ENCODE measurements at places on chromosomes 12 and 14.

DNA sequence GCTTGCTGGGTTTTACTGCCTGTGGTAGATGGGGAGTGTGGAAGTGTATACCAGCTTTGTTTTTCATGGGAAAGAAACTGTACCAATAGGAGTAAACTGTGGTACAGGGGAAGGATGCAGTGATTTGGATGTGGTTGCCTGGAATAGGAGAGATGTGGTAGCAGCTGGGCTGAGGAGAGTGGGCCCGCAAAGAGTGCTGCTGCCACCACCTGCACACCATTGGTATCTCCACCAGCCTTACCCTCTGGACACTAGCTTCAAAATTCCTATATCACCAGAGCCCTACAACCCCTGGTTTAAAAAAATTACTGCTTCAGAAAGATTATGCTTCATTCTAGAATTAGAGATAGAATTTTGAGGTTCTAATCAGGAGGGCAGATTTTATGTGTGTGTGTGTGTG is 53.6 kb downstream of the AKAP6 start:
- no peak for DNase-seq

DNA sequence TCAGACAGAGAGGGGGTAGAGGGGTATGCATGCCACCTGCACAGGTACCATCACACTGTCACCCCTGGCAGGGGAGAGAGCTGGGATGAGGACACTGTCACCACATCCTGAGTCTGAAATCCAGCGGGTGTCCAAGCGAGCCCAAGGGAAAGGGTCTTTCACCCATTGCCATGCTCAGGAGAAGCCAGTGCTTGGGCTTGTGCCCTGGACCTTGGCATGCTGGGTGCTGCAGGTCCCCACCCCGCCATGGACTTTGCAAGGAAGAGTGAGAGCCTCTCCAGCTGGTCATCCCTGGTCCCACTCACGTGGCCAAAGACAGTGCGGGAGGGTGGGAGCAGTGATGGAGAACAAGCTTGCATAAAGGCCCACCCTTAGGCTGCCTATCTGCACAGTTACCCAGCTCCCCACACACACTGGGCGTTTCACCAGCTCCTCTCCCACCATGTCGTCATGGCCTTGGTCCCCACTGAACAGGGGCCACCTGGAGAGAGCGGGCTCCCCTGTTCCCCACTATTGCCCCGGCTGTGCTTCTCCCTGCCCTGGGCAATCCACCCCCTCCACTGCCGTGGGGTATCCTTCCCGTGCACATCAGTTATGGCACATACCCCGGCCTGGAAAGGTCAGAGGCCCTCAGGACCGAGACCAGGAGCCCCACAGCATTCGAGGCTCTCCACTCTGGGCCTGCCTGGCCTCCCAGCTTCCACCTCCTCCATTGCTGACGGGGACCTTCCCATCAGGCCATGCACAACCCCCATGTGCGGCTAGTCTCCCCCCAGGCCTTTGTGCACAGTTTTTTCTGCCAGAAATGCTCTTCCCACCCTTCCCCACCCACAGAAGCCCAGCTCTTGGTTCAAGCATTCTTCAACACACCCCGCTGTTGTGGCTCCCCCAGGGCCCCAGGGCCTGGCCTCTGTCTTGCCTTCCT is 58.6 kb upstream of the BCL11B start:
- DNase-seq: no peak

DNA sequence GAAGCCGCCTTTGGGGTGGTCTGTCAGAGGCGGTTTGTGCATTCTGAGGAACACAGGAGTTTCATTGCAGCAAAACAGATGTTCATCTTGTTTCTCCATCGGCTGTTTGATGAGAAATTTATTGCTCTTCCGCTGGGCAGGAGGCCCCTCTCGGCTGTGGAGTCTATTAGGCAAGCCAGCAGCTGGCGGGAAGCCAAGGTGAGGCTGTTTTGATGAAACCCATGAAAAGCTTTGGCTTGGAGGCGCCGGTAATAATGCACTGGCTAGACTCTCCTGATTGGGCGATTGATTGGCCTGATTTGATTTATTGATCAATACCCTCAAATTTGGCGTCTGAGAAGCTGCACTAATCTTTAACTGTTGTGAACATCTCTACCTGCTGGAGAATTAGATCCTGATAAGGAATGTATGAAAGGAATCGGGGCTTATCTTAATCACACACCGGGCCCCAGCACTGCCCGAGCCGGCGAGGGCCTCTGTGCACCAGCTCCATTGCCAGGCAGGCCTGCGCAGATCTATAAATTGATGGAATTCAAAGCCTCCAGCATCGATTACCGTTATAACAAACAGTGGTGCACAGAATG is 187.7 kb downstream of the PHETA1 start:
- peak; percentile 78 for DNase-seq

DNA sequence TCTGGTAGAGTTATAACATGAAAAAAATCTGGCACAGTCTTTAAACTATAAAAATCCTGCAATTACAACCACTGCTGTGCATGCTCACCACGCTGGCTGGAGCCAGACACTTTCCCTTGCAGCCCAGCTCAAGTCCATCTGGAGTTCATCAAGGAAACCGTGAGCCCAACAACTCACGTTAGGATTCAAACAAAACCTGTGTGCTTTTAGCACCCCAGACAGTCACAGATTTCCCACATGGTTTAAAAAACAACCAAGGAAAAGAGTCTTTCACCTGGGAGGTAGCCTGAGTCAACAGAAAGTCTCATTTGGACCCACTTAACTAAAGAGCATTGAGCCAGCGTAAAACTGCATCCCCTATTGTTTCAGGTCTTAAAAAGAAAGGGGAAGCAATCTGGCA is 4.7 kb downstream of the LRIG3 start:
- DNase-seq: peak; percentile 73

- no peak for DNase-seq
These were observed 429.9 kb downstream of the DAD1 start for GRCh38 chr14:22159099-22159498.

DNA sequence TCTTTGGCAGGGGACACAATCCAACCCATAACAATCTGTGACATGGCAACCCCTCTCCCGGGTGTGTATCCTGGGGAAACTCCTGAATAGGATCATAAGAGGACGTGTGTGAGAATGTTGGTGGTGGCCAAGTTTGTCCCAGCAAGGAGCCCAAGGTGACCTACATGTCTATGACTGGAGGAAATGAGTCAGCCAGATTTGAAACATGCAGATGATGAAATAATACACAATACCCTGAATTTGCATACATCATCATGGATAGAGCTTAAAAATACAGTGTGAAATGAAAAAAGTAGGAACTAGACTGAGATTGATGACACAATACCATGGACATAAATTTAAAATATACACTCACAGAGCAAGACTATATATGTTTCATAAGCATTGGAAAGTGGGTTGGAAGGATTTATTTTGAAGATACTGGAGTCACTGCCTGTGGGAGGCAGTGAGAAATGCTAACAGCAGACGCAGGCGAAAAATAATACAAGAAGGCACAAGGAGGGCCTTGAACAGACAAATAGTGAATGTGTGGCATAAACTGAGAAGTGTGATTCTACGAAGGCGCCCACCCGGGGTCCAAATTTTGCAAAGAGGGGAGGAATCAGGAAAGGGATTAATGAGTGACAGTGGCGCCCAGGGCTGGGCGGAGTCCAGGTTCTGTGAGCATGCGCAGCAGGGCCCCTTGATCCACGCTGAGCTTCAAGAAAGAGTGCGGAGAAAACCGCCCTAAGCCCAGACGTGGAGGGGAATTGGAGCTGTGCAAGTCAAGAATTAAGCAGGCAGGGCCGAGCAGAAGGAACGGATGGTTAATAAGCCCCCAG is 7.0 kb upstream of the MAP1LC3B2 start:
- no peak for DNase-seq

- DNase-seq: no peak
These were observed 140.8 kb downstream of the DAD1 start for GRCh38 chr14:22448035-22448904.

DNA sequence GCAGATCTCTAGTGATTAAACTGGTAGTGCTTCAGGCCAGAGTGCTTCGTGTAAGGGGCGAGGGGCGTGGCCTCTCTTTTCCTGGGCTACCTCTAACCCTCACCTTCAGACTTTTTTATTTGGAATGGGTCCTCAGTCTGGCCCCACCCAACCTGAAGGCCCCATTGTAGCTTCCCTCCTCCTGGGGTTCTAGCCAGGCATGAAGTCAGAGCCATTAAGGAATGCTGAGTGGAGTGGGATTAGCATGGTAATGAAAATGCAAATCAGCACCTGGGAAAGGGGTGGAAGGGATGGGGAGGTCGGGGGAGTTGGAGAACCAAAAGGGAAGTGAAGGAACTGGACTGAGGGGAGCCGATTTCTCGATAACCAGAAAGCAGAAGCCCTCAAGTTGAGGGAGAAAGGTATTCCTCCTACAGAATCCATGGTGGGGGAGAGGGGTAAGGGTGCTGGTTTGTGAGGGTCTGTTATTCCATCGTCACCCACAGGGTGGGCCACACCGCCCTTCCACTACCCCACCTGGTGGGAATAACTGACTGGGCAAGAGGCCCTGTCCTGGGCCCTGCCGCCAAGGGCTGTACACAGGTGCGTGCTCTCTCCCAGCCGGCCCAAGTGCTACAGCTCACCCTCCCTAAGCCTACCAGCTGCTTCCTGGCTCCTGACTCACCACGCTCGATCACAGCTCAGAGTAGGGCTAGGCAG is 14.1 kb downstream of the ZFHX2 start:
- DNase-seq: no peak

- no peak for DNase-seq
These were observed 3.3 kb downstream of the FBXL14 start for GRCh38 chr12:1591034-1591433.

GRCh38 chr14:77474479-77475177 is 16.7 kb downstream of the AHSA1 start:
- DNase-seq: no peak

DNA sequence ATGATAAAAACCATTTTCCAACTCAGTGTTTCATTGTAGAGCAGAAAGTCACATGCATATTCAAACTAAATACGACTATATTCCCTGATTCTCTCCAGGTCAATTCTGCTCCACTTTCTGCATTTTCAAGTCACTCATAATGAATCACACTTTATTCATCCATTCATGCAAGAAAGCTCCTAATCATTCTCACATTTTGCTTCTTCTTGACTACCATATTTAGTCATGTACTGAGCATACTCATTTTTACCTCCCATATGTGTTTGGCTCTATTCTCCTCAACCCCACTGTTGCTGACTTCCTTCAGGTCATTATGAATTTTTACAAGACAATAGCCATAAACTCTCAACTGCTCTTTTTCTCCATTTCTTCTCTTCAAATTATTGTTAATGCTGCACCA is 43.4 kb upstream of the PIK3C2G start:
- no peak for DNase-seq

- DNase-seq: no peak
These were observed 14.1 kb downstream of the SIVA1 start for GRCh38 chr14:104766863-104767633.

Data from renal pelvis (tissue), 12 donors.